ENCODE measurements at places on chromosomes 16 and 17. TPM values are rescaled to one million over a fixed set of nuclear protein-coding genes. Genes with fewer than 3 reads are reported as not detected.

Gene TSPOAP1
- 87.2 TPM for total RNA-seq

Gene CHST5
- 0.50 TPM for total RNA-seq

Gene TOB1
- 32.0 TPM for total RNA-seq

Gene CD300E
- not detected for total RNA-seq

Gene KRT34
- total RNA-seq: not detected

Gene AANAT
- not detected for total RNA-seq

Gene SLC35G6
- not detected for total RNA-seq

Gene TRPV3
- total RNA-seq: 3.6 TPM

- H3K27ac ChIP-seq: no peak overlapping the region
- no peaks in the 10 kb centered on the region for H3K27me3 ChIP-seq
- H3K4me3 ChIP-seq: no peak overlapping the region
- no peak for DNase-seq
- peaks cover 35% of the 10 kb centered on the region for H3K4me1 ChIP-seq
Observed at GRCh38 chr16:84918006-84918909, 93.1 kb downstream of the ZDHHC7 start.

- no peak overlapping the region for H3K27ac ChIP-seq
- H3K4me1 ChIP-seq: no peaks in the 10 kb centered on the region
- H3K4me3 ChIP-seq: no peak overlapping the region
- H3K27me3 ChIP-seq: no peaks in the 10 kb centered on the region
Observed at GRCh38 chr16:88846088-88846487, 10.7 kb downstream of the GALNS start.

GRCh38 chr16:81551821-81552304 is 107.3 kb downstream of the CMIP start:
- no peak overlapping the region for H3K27ac ChIP-seq
- H3K36me3 ChIP-seq: peaks cover 1% of the 10 kb centered on the region
- no peak for DNase-seq

GRCh38 chr17:61694095-61694494 is 103.1 kb upstream of the NACA2 start:
- DNase-seq: no peak
- no peak overlapping the region for H3K27ac ChIP-seq
- no peak overlapping the region for H3K4me3 ChIP-seq
- H3K27me3 ChIP-seq: no peaks in the 10 kb centered on the region
- H3K36me3 ChIP-seq: peaks cover 41% of the 10 kb centered on the region

- peak overlapping the region; percentile 72 for H3K27ac ChIP-seq
- H3K27me3 ChIP-seq: no peaks in the 10 kb centered on the region
- peaks cover 10% of the 10 kb centered on the region for H3K4me1 ChIP-seq
- no peak overlapping the region for H3K4me3 ChIP-seq
- DNase-seq: no peak
- H3K36me3 ChIP-seq: no peaks in the 10 kb centered on the region
Observed at GRCh38 chr16:21264571-21265036, 13.5 kb downstream of the CRYM start.

DNA sequence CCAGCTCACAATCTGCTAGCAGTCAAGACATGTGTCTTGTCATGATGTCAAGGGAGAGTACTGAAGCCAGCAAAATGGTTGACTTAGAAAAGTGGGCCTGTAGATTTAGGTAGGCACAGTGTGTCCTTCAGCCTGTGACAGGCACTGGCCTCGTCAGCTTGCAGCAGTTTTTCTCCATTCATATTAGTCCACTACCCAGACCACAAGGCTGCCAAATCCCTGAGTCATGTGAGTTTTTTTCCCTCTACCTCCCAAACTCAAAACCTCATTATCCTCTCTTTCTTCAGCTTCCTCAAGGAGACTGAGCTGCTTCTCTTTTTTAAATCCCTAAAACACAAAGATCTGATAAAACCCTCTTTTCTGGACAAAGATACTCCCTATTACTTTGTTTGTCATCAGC is 102.6 kb upstream of the HS3ST3A1 start:
- peaks cover 5% of the 10 kb centered on the region for H3K27me3 ChIP-seq
- H3K4me3 ChIP-seq: no peak overlapping the region
- DNase-seq: no peak
- H3K27ac ChIP-seq: no peak overlapping the region

- no peak overlapping the region for H3K4me3 ChIP-seq
- peaks cover 2% of the 10 kb centered on the region for H3K27me3 ChIP-seq
- DNase-seq: no peak
- H3K4me1 ChIP-seq: peaks cover 5% of the 10 kb centered on the region
- H3K36me3 ChIP-seq: no peaks in the 10 kb centered on the region
Observed at GRCh38 chr17:19755821-19756510, 7.9 kb upstream of the ALDH3A1 start.

DNA sequence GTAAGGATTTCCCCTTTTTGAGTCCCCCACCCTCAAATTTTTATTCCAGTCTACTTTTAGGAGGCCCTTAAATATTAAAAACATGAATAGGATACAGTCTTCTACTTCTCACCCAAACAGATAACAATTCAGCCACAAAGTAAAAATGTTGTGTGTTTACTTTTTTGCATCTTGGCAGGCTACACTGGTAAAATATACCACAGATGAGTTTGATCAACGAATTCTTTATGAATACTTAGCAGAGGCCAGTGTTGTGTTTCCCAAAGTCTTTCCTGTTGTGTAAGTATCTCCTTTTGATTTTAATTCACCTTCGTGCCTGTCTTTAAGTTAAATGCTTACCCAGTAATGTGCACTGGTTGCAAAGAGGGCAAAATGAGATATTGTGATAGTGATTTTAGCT is 34.4 kb upstream of the RAB11FIP4 start:
- peaks cover 37% of the 10 kb centered on the region for H3K36me3 ChIP-seq
- H3K4me3 ChIP-seq: no peak overlapping the region
- no peaks in the 10 kb centered on the region for H3K27me3 ChIP-seq
- H3K27ac ChIP-seq: no peak overlapping the region

GRCh38 chr16:20874088-20874581 is 26.0 kb downstream of the DCUN1D3 start:
- H3K4me3 ChIP-seq: no peak overlapping the region
- no peak overlapping the region for H3K27ac ChIP-seq
- peaks cover 5% of the 10 kb centered on the region for H3K36me3 ChIP-seq
- no peaks in the 10 kb centered on the region for H3K27me3 ChIP-seq
- H3K4me1 ChIP-seq: peaks cover 47% of the 10 kb centered on the region

DNA sequence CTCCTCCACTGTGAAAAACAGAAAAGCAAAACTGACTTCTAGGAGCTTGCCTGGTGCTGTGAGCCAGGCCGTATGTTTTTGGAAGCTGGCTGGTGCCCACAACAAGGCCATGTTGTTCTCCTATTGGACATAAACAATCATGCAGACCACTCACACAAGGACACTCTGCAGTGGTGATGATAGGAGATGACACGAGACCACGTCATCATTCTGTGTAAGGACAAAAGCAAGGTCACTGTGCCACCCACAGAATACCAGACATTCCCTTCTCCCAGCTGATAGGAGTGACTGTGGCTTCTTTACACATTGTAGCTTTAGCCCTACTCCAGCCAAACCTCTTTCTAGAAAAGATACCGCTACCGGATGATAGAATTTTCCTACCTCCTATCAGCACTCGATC is 47.7 kb upstream of the LCMT1 start:
- peaks cover 36% of the 10 kb centered on the region for H3K27me3 ChIP-seq
- H3K27ac ChIP-seq: no peak overlapping the region
- no peaks in the 10 kb centered on the region for H3K36me3 ChIP-seq
- H3K4me1 ChIP-seq: peaks cover 9% of the 10 kb centered on the region
- no peak for DNase-seq

- no peak overlapping the region for H3K4me3 ChIP-seq
- no peaks in the 10 kb centered on the region for H3K36me3 ChIP-seq
- no peaks in the 10 kb centered on the region for H3K4me1 ChIP-seq
- no peak for DNase-seq
- H3K27ac ChIP-seq: no peak overlapping the region
- H3K27me3 ChIP-seq: no peaks in the 10 kb centered on the region
Observed at GRCh38 chr17:12431188-12431587, 234.5 kb upstream of the MYOCD start.

- no peaks in the 10 kb centered on the region for H3K36me3 ChIP-seq
- H3K4me1 ChIP-seq: peaks cover 2% of the 10 kb centered on the region
- no peak overlapping the region for H3K4me3 ChIP-seq
- peaks cover 2% of the 10 kb centered on the region for H3K27me3 ChIP-seq
- no peak for DNase-seq
- H3K27ac ChIP-seq: no peak overlapping the region
Observed at GRCh38 chr16:30457256-30457655, 11.6 kb upstream of the SEPHS2 start.

DNA sequence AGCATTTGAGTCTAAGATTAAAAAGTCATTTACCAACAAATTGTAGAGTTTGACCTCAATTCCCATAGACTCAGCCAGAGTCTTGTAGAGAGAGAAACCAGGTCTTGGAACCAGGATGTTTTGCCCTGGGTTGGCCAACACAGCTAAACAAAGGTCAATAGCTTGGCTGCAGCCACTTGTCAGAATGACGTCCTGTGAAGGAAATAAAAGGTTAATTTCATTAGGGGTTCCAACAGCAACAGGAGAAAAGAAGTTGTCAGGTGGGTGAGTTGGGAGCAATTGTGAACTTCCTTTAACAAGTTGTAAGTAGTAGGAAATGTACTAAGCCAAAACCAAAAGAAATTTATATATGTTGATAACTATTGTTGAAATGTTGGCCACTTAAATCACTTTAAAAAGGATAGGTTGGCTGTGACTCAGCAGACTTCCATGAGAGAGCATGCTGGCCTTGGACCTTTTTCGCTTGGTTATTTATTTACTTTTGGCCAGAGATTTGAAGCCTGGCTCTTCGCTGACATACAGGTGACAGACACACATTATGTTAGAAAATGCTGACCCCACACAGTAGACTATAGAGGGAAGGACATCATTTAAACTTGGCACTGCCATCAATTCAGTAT is 4.3 kb downstream of the TAT start:
- H3K27me3 ChIP-seq: peaks cover 54% of the 10 kb centered on the region
- no peak overlapping the region for H3K27ac ChIP-seq

DNA sequence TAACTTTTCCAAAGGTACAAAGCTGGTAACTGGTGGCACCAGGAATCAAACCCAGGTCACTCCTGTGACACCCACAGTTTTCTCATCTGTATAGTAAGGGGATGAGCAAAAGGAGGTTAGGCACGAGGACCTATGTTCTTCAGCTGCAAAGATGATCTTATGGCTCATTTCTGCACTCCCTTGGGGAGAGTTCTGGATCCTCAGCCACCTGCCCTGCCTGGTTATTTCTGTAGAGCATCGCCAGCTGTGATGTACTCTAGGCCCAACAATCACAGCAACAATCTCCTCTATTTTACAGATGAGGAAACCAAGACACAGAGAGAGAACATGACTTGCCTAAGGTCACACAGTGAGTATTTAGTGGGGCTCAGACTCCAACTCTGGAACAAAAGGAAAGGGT is 5.4 kb upstream of the CPNE2 start:
- no peaks in the 10 kb centered on the region for H3K27me3 ChIP-seq
- H3K4me1 ChIP-seq: peaks cover 11% of the 10 kb centered on the region
- H3K27ac ChIP-seq: no peak overlapping the region
- no peak overlapping the region for H3K4me3 ChIP-seq

- H3K4me1 ChIP-seq: peaks cover 71% of the 10 kb centered on the region
- H3K27ac ChIP-seq: peak overlapping the region; percentile 73
- no peak for DNase-seq
- peaks cover 17% of the 10 kb centered on the region for H3K27me3 ChIP-seq
- H3K36me3 ChIP-seq: peaks cover 14% of the 10 kb centered on the region
Observed at GRCh38 chr17:57284984-57285646, 28.8 kb downstream of the MSI2 start.

GRCh38 chr16:86576591-86577313 is 1.6 kb upstream of the FOXL1 start:
- peak overlapping the region; percentile 96 for H3K27ac ChIP-seq
- H3K4me1 ChIP-seq: peaks cover 52% of the 10 kb centered on the region

DNA sequence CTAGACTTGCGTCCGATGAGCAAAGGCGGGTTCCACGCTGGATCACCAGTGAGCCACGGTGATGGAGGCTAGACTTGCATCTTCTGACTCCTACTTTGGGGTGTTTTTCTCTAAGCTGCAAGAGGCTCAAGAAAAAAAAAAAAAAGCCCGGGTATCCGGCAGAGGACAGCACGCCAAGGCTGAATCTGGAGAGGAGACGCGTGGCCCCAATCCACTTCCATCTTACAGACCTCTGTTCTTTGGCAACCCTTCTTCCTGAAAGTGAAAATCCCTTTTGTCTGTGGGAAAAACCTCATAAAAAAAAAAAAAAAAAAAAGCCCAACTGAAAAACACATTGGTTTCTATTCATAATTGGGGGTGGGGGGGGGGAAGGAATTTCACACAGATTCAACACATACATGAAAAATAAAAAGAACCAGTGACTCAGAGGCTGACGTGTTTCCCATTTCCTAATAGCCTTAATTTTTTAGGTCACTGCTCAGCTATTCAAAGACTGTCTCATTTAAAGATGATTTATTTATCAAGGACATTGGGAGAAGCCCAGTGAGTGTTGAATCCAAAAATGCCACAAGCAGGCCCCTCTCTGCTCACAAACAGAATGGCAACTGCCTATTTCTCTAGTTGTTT is 258.3 kb downstream of the FOXL1 start:
- H3K4me3 ChIP-seq: no peak overlapping the region
- peaks cover 12% of the 10 kb centered on the region for H3K27me3 ChIP-seq
- no peak for DNase-seq
- no peak overlapping the region for H3K27ac ChIP-seq
- peaks cover 20% of the 10 kb centered on the region for H3K4me1 ChIP-seq

DNA sequence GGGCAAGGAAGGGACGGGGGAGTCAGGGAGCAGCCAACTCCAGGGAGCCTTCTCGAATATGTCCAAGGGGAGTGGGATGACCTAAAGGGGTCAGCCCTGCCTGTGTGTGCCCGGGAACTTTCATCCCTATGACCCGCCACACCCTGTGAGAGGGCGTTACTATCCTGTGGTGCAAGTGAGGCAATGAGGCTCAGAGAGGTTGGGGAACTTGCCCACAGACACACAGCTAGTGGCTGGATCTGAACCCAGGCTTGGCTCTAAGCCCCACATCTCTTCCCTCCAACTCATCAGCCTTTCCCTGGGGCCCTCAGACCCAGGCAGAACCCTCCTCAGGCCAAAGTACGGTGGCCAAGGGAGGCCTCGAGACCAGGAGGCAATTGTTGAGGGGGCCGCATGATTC is 23.2 kb downstream of the JUP start:
- DNase-seq: no peak
- no peak overlapping the region for H3K4me3 ChIP-seq
- H3K4me1 ChIP-seq: no peaks in the 10 kb centered on the region
- peaks cover 57% of the 10 kb centered on the region for H3K36me3 ChIP-seq
- no peak overlapping the region for H3K27ac ChIP-seq
- no peaks in the 10 kb centered on the region for H3K27me3 ChIP-seq

DNA sequence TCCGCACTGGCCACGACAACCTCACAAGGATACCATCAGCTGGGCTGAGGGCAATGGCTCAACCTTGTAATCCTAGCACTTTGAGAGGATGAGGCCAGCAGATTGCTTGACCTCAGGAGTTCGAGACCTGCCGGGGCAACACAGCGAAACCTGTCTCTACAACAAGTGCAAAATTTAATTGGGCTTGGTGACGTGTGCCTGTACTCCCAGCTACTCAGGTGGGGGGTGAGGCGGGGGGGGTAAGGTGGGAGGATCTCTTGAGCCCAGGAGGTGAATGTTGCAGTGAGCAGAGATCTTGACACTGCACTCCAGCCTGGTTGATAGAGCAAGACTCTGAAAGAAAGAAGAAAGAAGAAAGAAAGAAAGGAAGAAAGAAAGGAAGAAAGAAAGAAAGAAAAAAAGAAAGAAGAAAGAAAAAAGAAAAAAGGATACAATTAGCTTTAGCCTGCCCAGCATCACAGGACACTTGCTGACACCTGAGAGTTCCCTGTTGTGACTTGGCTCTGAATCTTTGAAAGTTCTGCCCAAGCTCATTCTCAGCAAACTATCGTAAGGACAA is 5.2 kb upstream of the MT1E start:
- H3K4me3 ChIP-seq: no peak overlapping the region
- DNase-seq: no peak
- H3K27ac ChIP-seq: no peak overlapping the region
- no peaks in the 10 kb centered on the region for H3K36me3 ChIP-seq
- peaks cover 15% of the 10 kb centered on the region for H3K4me1 ChIP-seq
